ENCODE measurements at places on chromosomes 12 and 14. TPM values are rescaled to one million over a fixed set of nuclear protein-coding genes. Genes with fewer than 3 reads are reported as not detected.

The KLHL33 gene
- total RNA-seq: 0.30 TPM

The ESRRB gene
- 0.59 TPM for total RNA-seq

The FSCB gene
- 0.10 TPM for total RNA-seq

The RPS6KL1 gene
- total RNA-seq: 0.99 TPM

The TSPAN8 gene
- total RNA-seq: 3.7 TPM

The RD3L gene
- total RNA-seq: not detected

The BICDL1 gene
- total RNA-seq: 22.5 TPM
